CD14-positive monocyte (primary cell): ENCODE measurements at places on chromosomes 5 and 9.

DNA sequence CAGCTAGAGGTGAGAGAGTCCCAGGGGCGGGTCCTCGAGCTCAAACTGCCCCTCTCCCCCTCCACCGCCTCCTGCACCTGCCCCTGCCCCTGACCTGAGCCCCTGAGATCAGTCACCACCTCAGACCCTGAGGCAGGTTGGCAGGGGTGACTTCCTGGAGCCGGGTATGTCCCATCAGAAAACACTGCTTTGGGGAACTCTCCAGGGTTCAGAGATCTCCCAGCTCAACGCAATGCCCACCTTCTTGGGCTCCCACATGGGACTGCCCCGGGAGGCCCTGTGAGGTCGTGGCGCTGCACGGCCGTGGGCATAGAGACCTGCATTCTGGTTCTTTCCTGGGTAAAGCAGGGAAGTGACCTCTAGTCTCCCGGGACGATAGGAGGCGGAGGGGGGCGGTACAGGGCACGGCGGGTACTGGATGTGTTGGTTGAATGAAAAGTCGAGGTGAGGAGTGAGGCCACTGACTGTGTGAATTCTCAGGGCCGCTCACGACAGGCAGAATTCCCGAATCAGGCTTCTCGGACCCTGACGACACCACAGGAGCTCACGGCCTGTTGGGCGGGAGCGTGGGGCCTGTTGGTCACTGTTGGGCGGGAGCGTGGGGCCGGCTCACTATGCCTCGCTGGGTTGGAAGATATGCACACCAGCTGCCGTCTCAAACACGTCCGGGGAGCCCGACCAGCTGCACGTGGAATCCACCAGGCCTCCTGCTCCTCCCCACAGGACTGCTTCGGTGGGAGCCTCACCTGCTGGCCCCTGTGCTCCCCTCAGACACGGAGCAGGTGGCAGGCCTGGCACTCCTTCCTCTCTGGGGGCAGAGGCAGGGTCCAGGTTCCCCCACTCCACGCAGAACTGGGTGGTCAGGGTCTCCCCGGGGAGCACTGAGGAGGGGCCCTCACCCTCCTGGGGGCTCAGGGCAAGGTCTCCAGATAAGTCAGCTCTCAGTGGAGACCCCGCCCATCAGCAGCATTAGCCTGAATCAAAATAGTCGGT, 178.0 kb upstream of the PPP1R26 start:
- H3K4me1 ChIP-seq: no peaks in the 10 kb centered on the region
- no peak overlapping the region for H3K27ac ChIP-seq
- no peak overlapping the region for H3K4me3 ChIP-seq

- DNase-seq: no peak
- no peak overlapping the region for H3K4me3 ChIP-seq
- H3K4me1 ChIP-seq: no peaks in the 10 kb centered on the region
- H3K27me3 ChIP-seq: no peaks in the 10 kb centered on the region
- no peak overlapping the region for H3K27ac ChIP-seq
- no peaks in the 10 kb centered on the region for H3K36me3 ChIP-seq
Measured at GRCh38 chr5:102099766-102100331, 196.2 kb downstream of the SLCO4C1 start.

DNA sequence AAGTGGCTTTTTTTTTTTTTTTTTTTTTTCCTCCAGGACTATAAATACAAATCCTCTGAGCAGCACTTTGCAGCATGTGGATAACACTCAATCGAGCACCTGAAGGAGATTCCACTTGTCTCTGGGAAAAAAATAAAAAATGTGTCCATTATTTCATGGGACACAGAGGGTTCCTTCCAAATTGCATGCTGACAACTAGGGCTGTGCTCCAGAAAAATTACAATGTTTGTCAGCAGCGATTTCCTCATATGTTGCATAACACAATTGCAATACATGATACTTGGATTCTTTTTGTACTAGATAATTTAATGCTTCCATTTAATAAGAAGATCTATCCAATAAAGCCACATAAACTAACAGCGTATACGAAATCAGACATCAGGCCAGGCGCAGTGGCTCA, 84.4 kb downstream of the CDH18 start:
- DNase-seq: no peak
- H3K27me3 ChIP-seq: no peaks in the 10 kb centered on the region
- no peaks in the 10 kb centered on the region for H3K4me1 ChIP-seq
- H3K27ac ChIP-seq: no peak overlapping the region
- H3K36me3 ChIP-seq: no peaks in the 10 kb centered on the region
- H3K4me3 ChIP-seq: no peak overlapping the region

DNA sequence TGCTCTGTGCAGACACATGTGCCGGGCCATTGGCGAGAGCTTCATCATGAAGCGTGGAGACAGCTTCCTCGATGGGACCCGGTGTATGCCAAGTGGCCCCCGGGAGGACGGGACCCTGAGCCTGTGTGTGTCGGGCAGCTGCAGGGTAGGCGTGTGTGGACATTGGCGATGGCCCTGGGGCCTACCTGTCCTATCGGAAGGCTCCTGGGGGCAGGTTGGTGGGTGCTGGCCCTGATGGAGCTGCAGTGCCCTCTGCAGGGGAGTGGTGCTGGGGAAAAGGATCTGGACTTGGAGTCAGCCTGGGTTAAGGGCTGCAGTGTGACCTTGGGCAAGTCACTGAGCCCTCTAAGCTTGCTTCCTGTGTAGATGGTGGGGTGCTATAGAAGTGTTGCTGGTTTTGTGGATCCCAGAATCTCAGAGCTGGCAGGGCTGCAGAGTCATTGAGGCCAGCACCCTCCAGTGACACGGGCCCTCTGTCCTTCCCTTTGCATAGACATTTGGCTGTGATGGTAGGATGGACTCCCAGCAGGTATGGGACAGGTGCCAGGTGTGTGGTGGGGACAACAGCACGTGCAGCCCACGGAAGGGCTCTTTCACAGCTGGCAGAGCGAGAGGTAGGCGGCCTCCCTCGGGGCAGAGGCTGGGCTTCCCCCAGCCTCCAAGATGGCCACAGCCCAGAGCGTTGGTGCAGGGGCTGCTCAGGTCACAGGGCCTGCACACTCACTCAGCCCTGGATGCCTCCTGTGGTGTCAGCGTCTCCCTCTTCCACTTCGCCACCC, 15.8 kb downstream of the ADAMTS13 start:
- H3K36me3 ChIP-seq: no peaks in the 10 kb centered on the region
- no peak overlapping the region for H3K4me3 ChIP-seq
- DNase-seq: no peak
- no peaks in the 10 kb centered on the region for H3K4me1 ChIP-seq

DNA sequence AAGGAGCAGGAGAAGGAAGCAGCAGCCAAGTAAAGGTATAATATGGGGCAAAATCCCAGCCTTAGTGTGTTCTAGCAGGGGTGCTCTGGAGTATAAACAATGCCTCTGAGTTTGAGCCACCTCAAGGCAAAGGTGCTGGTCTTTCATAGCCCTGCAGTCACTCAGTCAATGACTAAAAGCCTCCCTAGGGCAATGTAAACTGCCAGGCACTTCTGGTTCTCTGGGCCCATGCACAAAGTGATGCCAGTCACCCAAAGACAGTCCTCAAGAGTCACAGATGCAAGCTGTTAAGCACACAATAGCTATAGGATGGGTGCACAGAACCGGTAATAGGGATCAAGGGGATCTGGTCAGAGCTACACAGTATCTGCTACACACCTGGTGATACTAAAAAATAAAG, 12.6 kb downstream of the ZBTB5 start:
- DNase-seq: no peak
- no peak overlapping the region for H3K27ac ChIP-seq
- H3K36me3 ChIP-seq: peaks cover 6% of the 10 kb centered on the region
- H3K4me3 ChIP-seq: no peak overlapping the region
- no peaks in the 10 kb centered on the region for H3K27me3 ChIP-seq

GRCh38 chr5:76483433-76483832, 80.3 kb downstream of the IQGAP2 start:
- H3K4me1 ChIP-seq: peaks cover 4% of the 10 kb centered on the region
- H3K27me3 ChIP-seq: no peaks in the 10 kb centered on the region
- peaks cover 12% of the 10 kb centered on the region for H3K36me3 ChIP-seq
- no peak overlapping the region for H3K4me3 ChIP-seq

- H3K27me3 ChIP-seq: no peaks in the 10 kb centered on the region
- DNase-seq: no peak
- H3K36me3 ChIP-seq: no peaks in the 10 kb centered on the region
- H3K27ac ChIP-seq: no peak overlapping the region
Measured at GRCh38 chr5:5572010-5572865, 149.8 kb downstream of the ICE1 start.

DNA sequence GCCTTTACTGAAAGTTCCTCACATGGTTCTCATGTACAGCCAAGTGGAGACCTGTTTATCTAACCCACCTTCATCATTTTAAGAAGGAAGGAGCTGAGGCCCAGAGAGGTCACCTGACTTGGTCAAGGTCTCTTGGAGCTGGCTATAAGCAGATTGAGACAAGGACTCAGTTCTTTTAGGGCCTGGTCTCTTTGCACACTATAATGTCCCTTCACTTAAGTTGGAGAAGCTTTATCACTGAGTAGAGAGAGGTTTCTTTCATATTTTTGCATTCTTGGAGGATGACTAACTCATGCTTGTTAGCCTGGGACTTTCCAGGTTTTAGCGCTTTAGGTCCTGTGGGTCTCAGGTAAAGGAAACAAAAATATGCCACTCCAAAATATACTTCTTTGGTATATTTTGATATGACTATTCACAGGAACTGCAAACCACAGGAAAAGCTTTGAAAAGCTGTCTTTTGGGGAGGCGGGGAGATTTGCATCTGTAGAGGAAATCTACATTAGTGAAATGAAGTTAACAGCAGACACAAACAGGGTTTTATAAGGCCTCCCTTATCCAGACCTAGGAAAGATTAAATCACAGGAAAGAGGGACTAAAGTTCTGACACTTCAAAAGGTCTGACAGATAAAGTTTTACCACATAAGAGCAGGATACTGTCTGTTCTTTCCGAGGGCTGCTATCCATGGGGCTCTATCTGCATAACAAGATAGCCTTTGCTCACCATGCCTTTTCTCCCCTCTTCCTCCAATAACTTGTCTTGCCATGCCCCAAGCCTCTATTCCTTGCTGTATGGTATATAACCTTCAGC, 95.8 kb upstream of the ANKRD55 start:
- H3K4me3 ChIP-seq: no peak overlapping the region
- no peaks in the 10 kb centered on the region for H3K36me3 ChIP-seq
- no peak for DNase-seq
- no peaks in the 10 kb centered on the region for H3K27me3 ChIP-seq
- H3K4me1 ChIP-seq: peaks cover 12% of the 10 kb centered on the region

GRCh38 chr5:116953251-116953930, 378.8 kb upstream of the SEMA6A start:
- H3K4me3 ChIP-seq: no peak overlapping the region
- H3K4me1 ChIP-seq: no peaks in the 10 kb centered on the region
- DNase-seq: no peak
- no peaks in the 10 kb centered on the region for H3K27me3 ChIP-seq

DNA sequence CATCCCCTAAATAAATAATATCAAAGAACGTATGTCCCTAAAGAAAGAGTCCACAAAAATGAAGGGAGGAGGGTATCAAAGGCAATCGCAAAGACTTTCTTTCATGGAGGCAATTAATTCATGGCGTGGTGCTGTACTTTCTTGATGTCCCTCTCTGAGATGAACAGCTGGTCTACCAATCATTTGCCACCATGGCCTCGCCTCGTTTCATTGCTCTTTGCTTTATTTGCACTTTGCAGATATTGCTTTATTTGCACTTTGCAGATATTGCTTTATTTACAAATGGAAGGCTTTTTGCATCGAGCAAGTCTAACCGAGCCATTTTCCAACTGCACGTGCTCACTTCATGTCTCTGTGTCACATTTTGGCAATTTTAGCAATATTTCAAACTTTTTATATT, 104.0 kb upstream of the PTCH1 start:
- no peaks in the 10 kb centered on the region for H3K27me3 ChIP-seq
- H3K4me3 ChIP-seq: no peak overlapping the region
- no peak for DNase-seq
- H3K36me3 ChIP-seq: no peaks in the 10 kb centered on the region

DNA sequence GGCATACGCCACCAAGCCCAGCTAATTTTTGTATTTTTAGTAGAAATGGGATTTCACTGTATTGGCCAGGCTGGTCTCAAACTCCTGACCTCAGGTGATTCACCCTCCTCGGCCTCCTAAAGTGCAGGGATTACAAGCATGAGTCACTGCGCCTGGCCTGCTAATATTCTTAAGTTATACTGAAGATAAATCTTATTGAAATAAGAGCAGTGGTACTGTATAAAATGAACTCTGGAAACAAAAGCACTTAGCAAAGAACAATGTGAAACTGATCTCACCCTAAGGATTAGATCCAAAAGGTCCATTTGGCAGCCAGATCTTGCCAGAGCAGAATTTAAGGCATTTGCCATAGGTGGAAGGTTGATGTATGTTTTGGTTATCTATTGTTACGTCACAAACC, 27.1 kb downstream of the CYSTM1 start:
- no peak overlapping the region for H3K4me3 ChIP-seq
- H3K4me1 ChIP-seq: peaks cover 59% of the 10 kb centered on the region
- no peaks in the 10 kb centered on the region for H3K36me3 ChIP-seq
- no peak for DNase-seq
- H3K27me3 ChIP-seq: no peaks in the 10 kb centered on the region

DNA sequence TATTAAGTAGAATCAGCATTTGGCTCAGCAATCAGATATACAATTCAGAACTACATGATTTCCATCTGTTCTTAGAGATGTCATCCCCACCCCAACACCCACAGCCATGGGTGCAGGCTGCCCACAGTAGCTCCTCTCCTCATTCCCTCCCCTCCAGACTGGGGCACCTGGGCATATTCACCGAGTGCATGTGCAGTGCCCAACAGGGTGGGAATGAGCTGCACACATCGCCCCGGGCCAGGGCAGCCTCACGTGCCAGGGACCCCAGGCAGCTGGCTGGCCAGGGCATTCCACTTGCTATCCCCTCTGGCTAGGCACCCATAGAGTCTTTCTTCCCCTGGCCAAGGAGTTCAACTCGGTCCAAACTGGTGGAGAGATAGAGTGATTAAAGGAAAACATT, 461.9 kb upstream of the NUDT12 start:
- no peaks in the 10 kb centered on the region for H3K27me3 ChIP-seq
- H3K36me3 ChIP-seq: no peaks in the 10 kb centered on the region
- no peak overlapping the region for H3K27ac ChIP-seq
- DNase-seq: no peak
- H3K4me3 ChIP-seq: no peak overlapping the region
- H3K4me1 ChIP-seq: no peaks in the 10 kb centered on the region

- H3K27ac ChIP-seq: no peak overlapping the region
- DNase-seq: no peak
- no peaks in the 10 kb centered on the region for H3K36me3 ChIP-seq
- peaks cover 2% of the 10 kb centered on the region for H3K4me1 ChIP-seq
- H3K27me3 ChIP-seq: no peaks in the 10 kb centered on the region
Measured at GRCh38 chr9:113530022-113530635, 66.6 kb downstream of the RGS3 start.

GRCh38 chr9:27610622-27611021, 37.3 kb upstream of the C9orf72 start:
- no peaks in the 10 kb centered on the region for H3K4me1 ChIP-seq

GRCh38 chr9:9924376-9924775, 688.4 kb downstream of the PTPRD start:
- no peaks in the 10 kb centered on the region for H3K27me3 ChIP-seq
- H3K27ac ChIP-seq: no peak overlapping the region
- DNase-seq: no peak
- H3K36me3 ChIP-seq: no peaks in the 10 kb centered on the region
- H3K4me1 ChIP-seq: no peaks in the 10 kb centered on the region

GRCh38 chr9:112380825-112381221, 915 bp downstream of the HSDL2 start:
- H3K27ac ChIP-seq: no peak overlapping the region
- peak overlapping the region; percentile 98 for H3K4me3 ChIP-seq
- H3K27me3 ChIP-seq: no peaks in the 10 kb centered on the region
- no peaks in the 10 kb centered on the region for H3K36me3 ChIP-seq

GRCh38 chr5:71601222-71602026, 14.3 kb downstream of the MCCC2 start:
- H3K27me3 ChIP-seq: no peaks in the 10 kb centered on the region
- DNase-seq: peak; percentile 3
- H3K4me3 ChIP-seq: no peak overlapping the region
- no peak overlapping the region for H3K27ac ChIP-seq
- peaks cover 73% of the 10 kb centered on the region for H3K36me3 ChIP-seq
- no peaks in the 10 kb centered on the region for H3K4me1 ChIP-seq
